Regular cardiac myocyte (primary cell): ENCODE measurements at places on chromosomes 13 and 19. TPM values are rescaled to one million over a fixed set of nuclear protein-coding genes. Genes with fewer than 3 reads are reported as not detected.

The CRLF1 gene
- 19.7 TPM in 2 replicates for total RNA-seq

The PNMA8A gene
- total RNA-seq = 0.77 and 2.8 TPM in 2 replicates

The DCT gene
- 0.28 TPM in 1 of 2 replicates, not detected in the other for total RNA-seq

The SMIM44 gene
- total RNA-seq = not detected in 2 replicates

The IRGC gene
- total RNA-seq = not detected in 2 replicates

The FAM216B gene
- not detected in 2 replicates for total RNA-seq

The GAPDHS gene
- total RNA-seq = not detected in 2 replicates

The SMIM24 gene
- total RNA-seq = not detected in 2 replicates

The CEACAM1 gene
- not detected in 2 replicates for total RNA-seq

The AMH gene
- 0.19 and 0.85 TPM in 2 replicates for total RNA-seq

The ZNF99 gene
- under 0.01 TPM in 1 of 2 replicates, not detected in the other for total RNA-seq

The ADGRE3 gene
- total RNA-seq = not detected in 2 replicates

The IFI30 gene
- total RNA-seq = 74.4 and 75.5 TPM in 2 replicates

The TDRD12 gene
- total RNA-seq = under 0.01 and 0.28 TPM in 2 replicates

The THSD8 gene
- not detected in 2 replicates for total RNA-seq
